ENCODE measurements at places on chromosomes 11 and 22.
A peak's percentile ranks its signal among the peaks of the same experiment; 100 is the strongest.

DNA sequence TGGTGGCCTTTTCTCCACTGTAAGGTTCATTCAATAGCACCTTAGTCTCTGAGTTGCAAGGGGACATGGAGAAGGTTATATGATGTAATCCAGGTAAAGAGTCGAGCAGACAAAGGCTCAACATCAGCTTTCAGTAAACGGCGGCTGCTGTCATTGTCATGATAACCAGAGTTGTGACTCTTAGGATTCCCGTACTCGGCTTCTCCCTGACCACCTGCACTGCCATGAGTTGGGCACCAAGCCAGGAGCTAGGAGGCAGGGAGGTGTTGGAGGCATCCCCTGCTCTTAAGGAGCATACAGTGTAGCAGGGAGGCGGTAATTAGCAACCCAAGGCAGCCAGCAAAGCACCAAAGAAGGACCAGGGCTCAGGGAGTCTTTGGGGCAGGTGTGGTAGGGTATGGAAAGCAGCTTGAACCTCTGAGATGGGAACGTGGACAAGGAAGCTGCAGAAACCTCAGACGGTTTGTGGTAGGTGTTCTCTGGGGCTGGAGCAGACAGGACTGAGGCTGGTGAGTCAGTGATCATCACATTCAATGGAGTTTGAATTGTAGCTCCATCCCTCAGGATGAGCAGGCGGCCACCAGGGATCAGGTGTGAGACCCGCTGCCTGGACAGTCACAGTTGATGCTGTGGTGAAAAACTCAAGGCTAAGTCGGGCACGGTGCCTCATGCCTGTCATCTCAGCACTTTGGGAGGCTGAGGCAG is 31.7 kb downstream of the LIF start:
- DNase-seq: no peak

- DNase-seq: no peak
Measured at GRCh38 chr11:113295993-113296392, 18.4 kb upstream of the TTC12 start.

DNA sequence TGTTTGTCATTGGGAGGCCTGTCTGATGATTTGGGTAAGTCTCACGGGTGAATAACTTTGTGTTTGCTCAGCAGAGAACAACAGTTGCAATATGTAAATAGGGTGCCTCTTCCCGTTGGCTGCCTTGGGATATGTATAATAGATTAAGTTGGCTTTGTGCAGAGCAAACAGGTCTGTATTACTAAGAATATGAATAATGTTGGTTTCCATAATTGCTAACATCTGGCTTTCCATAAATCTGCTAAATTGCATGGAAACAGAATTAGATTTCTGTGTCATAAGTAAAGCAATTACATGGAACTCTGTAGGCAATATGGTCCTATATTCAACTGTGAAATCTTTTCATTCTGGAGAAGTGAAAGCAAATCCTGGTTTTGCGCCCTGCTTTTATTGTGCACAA is 636.0 kb upstream of the ANO5 start:
- DNase-seq: no peak

DNA sequence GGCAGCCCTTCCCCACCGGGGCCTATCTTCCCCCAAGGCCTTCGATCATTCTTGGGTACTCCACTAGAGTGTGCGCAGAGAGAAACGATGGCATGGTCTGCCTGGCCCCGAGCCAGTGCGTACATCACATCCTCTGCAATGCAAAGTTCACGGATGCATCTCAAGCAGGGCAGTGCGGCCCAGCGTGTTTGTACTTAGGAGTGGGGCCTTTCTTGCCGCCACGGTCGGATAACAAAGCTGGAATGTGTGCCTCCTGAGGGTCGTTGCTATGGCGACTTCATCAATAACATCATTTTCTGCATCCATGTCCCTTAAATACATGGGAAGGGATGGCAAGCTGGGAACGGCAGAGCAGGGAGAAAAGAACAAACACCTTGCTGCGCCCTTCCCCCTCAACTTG is 73.9 kb downstream of the SCUBE1 start:
- DNase-seq: no peak

- DNase-seq: no peak
Measured at GRCh38 chr11:35061516-35062440, 77.2 kb upstream of the CD44 start.

GRCh38 chr11:43376594-43376993 is 17.9 kb downstream of the TTC17 start:
- DNase-seq: no peak

DNA sequence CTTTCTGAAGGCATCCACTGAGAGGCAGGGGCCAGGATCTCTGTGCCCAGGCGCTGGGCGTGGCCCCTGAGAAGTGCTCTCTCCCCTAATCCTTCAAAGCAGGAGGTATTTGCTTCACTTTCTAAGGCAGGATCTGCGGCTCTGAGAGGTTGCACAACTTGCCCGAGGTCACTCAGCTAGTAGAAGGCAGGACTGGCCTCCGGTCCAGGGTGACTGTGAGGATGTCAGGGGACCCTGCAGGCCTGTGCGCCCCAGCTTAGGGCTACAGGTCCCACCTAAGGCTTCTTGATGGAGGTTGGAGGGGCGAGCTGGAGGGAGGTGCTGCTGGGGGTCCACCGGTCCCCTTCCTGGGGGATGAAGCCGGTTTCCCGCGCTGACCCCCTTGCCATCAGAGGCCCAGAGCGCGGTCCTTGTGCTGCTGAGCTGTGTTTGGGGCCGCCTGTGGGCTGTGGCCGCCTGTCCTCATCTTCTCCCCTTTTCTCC is 979 bp downstream of the SMIM38 start:
- no peak for DNase-seq

- no peak for DNase-seq
Measured at GRCh38 chr11:27696961-27697360, 3.3 kb downstream of the BDNF start.

DNA sequence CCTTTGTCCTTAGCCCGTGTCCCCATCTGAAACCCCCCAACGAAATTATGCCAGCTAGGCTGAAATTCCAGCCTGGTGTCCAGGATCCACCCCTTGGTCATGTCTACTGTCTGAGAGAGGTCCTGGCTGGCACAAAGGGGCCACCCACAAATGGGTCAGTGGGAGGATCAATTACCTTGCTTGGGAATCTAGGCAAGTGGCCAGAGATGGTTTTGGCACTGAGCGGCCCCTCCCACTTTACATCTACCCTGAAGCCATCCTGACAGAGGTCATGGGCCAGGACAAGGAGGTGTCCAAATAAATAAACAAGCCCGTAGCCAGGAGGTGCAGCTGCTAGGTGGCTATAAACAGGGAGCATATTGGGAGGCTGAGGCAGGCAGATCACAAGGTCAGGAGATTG is 311.5 kb downstream of the MN1 start:
- DNase-seq: no peak

GRCh38 chr11:43243927-43244326 is 67.9 kb upstream of the API5 start:
- DNase-seq: no peak

DNA sequence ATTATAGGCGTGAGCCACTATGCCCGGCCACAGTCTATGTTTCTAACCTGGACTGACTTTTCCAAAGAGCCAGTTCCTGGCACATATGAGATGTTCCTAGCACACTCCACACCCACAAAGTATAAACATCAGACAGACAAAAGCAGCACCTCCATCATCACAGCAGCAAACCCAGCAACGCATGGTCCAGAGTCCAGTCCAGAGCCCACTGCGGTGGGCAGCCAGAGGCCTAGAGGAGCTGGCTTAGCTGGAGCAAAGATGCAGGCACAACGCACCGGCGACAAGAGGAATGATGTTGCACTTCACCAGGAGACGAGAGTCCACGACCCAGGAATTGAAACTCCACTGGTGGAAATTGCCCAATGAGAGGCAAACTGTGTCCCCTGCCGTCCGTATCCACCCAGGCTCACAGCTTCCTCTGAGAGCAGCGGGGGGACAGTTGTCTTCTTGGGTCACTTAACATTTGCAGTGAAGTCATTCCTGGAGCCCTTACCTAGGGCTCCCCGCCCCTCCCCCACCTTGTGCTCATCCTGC is 36.6 kb downstream of the RPS6KA4 start:
- no peak for DNase-seq

- no peak for DNase-seq
Measured at GRCh38 chr22:35914665-35915476, 113.8 kb downstream of the RBFOX2 start.

- DNase-seq: no peak
Measured at GRCh38 chr22:27526901-27527300, 274.7 kb downstream of the MN1 start.

- DNase-seq: no peak
Measured at GRCh38 chr22:36818010-36818642, 1.3 kb upstream of the PVALB start.

DNA sequence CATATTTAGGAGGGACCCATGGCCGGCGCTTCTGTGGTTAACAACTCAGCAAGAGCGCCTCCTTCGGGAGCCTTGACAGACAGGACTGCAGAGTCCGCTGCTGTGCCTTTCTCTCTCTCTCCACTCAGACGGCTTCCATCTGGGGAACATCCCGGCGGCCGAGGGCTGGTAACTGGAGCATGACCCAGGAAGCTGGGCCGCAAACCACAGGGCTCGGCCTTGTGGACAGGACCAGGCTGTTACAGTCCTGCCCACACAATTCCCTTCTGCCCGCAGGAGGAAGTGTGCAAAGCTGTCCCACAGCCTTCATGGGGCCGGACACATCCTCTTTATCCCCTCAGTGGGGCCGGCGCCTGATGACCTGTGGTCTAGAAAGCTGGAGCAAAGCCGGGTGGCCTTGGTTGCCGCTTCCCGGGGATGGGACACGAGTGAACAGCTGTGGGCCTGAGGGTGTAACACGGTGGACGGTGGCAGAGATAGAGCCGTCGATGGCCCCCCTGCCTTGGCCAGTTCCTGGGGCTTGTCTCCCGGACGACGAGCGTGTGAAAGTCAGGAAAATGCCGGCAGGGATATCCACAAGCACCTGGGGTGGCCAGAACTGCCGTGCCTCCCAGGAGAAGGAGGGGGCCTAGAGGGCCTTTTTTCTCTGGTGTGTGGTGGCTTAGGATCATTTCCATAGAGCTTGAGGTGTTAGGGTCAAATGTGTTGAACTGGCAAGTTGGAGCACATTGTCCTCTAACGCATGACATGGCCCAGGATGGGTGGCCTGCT is 50.1 kb downstream of the FBLN1 start:
- no peak for DNase-seq

DNA sequence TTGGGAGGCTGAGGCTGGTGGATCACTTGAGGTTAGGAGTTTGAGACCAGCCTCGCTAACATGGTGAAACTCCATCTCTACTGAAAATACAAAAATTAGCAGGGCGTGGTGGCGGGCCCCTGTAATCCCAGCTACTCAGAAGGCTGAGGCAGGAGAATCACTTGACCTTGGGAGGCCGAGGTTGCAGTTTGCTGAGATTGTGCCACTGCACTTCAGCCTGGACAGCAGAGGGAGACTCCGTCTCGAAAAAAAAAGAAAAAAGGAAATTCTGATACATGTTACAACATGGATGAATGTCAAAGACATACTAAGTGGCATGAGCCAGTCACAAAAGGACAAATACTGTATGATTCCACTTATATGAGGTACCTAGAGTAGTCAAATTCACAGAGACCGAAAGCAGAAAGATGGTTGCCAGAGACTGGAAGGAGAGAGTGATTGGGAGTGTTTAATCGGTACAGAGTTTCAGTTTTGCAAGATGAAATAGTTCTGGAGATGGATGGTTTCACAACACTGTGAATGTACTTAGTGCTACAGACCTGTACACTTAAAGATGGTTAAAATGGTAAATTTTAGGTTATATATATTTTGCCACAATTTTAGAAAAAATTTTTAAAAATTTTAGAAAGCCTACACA is 92.3 kb downstream of the BLID start:
- DNase-seq: no peak

- peak; percentile 28 for DNase-seq
Measured at GRCh38 chr22:23315341-23315917, 135.1 kb downstream of the BCR start.

GRCh38 chr22:24996420-24996952 is 44.0 kb downstream of the KIAA1671 start:
- DNase-seq: no peak

DNA sequence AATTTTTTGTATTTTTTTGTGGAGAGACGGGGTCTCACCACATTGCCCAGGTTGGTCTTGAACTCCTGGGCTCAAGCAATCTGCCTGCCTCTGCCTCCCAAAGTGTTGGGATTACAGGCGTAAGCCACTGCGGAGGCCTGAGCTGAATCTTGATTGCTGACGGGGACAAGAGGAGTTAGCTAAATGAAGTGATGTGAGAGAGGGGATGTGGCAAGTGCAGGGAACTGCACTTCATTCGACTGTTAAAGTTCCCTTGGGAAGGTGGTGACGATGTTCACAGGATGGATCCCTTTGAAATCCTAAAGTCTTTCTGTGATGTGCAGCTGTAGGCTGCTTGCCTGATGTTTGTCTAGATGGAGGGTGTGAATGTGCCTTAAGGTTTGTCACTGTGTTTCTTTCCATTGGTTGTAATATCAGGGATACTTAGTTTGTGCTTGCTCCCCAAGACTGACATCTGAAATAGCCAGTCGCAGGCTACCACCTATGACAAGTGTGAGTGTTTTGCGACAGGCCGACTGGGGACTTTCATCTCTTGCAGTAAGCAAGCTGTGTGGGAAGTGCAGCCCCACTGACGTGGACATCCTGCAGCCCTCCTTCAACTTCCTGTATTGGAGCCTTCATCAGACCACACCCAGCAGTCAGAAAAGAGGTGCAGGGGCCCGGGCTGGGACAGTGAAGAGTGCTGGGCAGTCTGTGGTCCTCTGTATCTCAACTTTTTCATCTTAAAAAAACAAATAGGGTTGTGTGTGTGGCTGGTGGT is 19.6 kb upstream of the CCDC134 start:
- DNase-seq: peak; percentile 64
